Muscle of back (tissue), 13 donors: ENCODE measurements at places on chromosomes 3 and 15.

DNA sequence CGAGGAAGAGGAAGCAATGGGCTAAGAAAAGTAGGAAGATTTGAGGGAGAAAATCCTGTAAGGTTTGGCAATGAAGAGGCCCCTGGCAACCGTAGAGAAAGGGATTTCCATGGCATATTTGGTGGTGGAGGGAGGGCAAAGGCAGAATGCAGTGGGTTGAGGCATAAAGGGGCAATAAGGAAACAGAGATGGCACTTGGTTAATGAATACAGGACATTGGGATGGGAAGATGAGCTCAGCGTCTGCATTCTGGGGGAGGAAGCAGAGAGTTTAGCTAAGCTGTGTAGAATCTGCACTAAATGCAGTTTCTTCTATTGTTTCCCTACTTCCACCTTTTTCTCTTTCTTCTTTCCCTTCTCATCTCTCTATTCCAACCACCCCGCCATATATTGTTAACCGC is 83.6 kb downstream of the LRTM1 start:
- no peak for DNase-seq

- no peak for DNase-seq
Observed at GRCh38 chr15:70141376-70142071, 43.8 kb upstream of the TLE3 start.

DNA sequence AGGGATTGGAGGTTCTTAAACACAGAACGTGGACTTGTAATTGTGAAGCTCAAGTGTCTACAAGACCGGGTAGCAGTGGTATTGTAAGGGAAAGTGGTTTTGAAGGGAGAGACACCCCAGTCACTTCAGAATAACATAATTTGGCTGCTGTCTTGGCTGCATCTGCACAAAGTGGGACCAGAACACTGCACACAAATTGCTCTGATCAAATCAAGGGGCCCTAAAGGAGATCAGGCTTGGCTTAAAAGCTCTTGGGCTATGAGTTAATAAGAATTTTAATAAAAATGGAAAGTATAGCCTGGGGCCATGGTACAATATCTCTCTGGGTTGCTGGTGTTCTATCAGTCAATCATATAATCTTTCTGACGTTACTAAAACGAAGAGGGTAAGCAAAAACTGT is 356.1 kb upstream of the ICE2 start:
- DNase-seq: no peak

- no peak for DNase-seq
Observed at GRCh38 chr15:45083223-45083622, 30.7 kb downstream of the DUOX2 start.

DNA sequence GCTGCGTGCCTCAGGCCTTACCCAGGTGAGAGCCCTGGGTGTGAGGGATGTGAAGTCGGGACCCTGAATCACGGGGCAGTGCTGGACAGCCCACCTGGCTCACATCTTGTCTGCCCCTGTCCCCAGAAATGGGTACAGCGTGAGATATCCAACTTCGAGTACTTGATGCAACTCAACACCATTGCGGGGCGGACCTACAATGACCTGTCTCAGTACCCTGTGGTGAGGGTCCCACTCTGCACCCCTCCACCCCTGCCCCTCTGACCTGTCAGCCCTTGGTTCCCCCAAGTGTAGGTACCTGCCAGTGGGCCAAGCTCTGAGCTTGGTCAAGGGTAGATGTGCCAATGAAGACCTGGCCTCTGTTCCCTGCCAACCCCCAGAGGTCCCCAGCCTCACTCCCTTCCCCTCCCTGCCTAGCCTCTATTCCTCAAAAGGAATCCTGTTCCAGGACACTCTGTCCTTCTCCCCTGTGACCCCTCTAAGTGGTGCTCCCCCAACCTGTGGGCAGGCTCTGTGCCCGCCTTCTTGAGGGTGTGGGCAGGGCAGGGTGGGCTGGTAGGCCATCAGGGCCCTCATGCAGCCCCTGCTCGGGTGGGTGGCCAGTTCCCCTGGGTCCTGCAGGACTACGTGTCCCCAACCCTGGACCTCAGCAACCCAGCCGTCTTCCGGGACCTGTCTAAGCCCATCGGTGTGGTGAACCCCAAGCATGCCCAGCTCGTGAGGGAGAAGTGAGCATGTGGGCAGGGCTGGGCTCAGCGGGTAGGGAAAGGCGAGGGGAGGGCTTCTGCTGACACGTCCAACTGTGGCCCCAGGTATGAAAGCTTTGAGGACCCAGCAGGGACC is 25.1 kb downstream of the NBEAL2 start:
- DNase-seq: no peak

GRCh38 chr15:57708047-57708446 is 1.5 kb downstream of the POLR2M start:
- no peak for DNase-seq

DNA sequence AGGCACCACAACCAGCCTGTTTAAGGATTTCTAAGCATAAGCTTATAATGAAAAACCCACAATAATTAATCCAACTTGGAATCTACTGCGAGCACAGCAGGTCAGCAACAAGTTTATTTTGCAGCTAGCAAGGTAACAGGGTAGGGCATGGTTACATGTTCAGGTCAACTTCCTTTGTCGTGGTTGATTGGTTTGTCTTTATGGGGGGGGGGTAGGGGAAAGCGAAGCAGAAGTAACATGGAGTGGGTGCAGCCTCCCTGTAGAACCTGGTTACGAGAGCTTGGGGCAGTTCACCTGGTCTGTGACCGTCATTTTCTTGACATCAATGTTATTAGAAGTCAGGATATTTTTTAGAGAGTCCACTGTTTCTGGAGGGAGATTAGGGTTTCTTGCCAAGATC is 15.1 kb downstream of the APOD start:
- DNase-seq: no peak

GRCh38 chr3:45948311-45948781 is 5.1 kb downstream of the CXCR6 start:
- DNase-seq: no peak
